ENCODE measurements at places on chromosomes 2 and 18.

- DNase-seq, result no peak
Measured at GRCh38 chr18:50507120-50507590, 52.7 kb upstream of the MAPK4 start.

GRCh38 chr18:48833701-48834412 is 116.9 kb downstream of the SMAD7 start:
- DNase-seq, result peak; percentile 70

GRCh38 chr2:168904358-168904757 is 3.3 kb downstream of the G6PC2 start:
- DNase-seq, result no peak

GRCh38 chr2:189824694-189825396 is 40.6 kb downstream of the PMS1 start:
- no peak for DNase-seq

DNA sequence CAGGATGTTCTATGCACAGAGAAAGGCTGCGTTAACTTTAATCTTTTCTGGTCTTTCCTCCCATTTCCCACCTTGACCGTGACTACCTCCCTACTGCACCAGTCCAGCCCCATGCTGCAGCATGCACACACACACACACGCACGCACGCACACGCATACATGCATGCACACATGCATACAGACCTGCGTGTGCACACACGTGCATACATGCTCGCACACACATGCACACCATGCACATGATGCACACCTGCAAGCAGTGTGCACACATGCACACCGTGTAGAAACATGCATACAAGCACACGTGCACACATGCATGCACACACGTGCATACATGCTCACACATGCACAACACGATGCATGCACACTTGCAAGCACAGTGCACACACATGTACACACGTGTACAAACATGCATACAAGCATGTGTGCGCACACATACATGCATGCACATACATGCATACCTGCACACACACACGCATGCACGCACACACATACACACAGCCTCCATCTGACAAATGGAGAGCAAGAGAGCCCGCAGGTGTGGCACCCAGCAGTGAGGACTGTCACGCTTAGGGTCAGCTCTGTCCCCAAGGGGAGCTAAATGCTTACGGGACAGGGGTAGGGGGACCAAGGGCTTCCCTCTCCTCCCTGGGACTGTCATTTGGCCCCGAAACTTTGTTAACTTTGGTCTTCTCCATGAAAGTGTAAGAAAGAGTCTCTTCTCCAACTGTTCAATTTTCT is 18.2 kb downstream of the SNORC start:
- no peak for DNase-seq

DNA sequence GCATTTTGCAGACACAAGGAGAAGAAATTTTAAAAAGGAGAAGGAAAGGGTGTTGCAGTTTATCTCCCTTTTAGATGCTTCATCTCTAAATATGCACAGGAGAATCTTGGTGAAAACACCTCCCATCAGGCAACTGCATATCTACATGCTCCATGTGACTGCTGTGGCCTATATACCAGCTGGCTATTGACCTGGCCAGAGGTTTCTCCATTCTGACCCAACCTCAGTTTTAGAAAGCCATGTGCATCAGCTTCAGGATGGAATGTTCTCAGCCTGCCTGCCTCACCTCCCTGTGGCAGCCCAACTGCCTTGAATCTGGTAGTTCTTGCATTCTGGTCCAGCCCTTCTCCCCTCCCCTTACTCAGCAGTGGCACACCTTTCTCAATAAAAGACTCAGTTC is 1958.8 kb upstream of the CELF4 start:
- DNase-seq, result no peak

DNA sequence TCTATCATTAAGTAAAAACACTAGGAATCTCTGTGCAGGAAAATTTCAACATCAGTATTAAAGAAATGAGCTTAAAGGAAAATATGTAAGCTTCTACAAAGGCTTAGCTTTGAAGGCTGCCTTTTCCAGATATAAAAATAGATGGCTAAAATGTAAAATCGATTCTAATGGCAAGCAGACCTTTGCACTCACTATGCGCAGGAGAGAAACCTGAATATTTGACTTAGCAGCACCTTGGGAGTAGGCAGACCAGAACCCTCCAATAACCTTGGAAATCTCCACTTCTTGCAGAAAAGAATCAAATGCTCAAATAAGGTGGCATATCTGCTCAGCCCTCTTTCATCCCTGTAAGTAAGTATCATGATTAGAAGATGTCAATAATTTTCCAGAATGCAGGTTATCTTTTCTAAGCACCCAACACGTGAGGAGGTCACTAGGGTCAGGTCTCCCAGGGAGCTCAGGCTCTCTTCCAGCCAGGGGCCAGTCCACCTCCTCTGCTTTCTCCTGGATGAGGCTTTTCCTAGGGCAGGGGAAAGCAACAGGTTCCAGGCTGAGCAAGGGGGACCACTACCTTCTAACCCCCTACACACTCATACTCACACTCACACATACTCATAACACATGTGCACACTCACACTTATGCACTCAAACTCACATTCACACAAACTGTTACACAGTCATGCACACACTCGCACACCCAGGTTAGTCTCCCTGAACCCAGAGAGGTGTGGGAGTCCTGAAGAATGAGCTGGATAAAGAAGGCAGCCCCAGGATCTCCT is 3.8 kb downstream of the PIEZO2 start:
- no peak for DNase-seq

DNA sequence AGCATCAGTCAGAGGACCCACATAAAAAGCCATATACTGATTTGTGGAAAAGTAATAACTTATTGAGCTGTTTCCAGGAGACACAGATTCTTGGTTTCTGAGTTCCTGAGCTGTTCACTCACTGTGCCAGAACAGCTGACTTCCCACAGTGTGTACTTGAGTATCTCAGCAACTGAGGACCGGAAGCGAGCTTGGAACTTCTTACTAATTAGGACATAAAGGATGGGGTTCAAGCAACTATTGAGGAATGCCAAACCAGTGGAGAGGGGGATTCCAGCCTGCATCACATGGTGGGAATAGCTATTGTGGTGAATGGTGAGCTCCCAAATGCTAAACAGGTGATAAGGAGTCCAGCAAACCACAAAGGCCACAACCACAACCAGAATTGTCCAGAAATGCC is 16.4 kb downstream of the EEF1B2 start:
- DNase-seq, result no peak

- no peak for DNase-seq
Measured at GRCh38 chr18:59233017-59233410, 13.1 kb downstream of the GRP start.

DNA sequence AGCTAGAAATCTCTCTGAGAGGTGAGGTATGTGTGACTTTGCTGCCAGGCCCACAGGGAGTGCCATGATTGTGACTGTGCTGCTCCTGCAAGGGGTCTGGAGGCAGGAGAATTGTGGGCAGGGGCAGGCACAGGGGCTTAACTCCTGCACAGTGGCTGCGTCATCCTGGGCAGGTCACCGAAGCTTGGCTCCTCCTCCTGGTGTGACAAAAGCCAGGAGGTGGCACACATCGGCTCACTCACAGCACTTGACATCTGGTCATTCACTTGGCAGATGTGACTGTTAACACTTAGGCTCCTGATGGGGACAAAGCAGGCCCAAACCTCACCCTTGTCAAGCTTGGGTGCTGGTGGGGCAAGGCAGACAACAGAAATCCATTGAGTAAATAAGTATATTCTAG is 36.4 kb upstream of the GLI2 start:
- DNase-seq, result no peak

GRCh38 chr2:98915751-98916358 is 20.2 kb downstream of the CRACDL start:
- DNase-seq, result no peak

- no peak for DNase-seq
Measured at GRCh38 chr18:25349131-25349925, 2.6 kb downstream of the ZNF521 start.

GRCh38 chr2:137020452-137021196 is 255.3 kb downstream of the THSD7B start:
- DNase-seq, result no peak

DNA sequence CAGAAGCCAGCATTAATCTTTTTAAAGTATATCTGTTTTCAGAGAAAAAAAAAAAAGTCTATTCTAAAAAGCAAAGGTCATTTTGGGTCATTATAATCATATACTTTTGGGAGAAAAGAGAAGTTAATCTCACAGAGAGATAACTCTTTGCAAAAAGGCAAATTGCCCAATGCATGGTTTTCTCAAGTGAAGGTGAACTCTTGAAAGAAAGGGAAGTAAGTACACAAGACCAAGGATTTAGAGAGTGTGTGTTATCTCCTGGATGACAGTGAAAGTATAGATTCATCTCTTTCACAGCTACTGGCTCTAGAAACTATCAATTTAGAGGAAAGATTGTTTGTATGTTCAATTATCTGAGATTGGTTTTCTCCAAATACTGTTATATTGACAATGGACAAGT is 151.4 kb downstream of the CD8B2 start:
- no peak for DNase-seq

- DNase-seq, result no peak
Measured at GRCh38 chr2:154198866-154199265, 327.1 kb downstream of the GALNT13 start.

DNA sequence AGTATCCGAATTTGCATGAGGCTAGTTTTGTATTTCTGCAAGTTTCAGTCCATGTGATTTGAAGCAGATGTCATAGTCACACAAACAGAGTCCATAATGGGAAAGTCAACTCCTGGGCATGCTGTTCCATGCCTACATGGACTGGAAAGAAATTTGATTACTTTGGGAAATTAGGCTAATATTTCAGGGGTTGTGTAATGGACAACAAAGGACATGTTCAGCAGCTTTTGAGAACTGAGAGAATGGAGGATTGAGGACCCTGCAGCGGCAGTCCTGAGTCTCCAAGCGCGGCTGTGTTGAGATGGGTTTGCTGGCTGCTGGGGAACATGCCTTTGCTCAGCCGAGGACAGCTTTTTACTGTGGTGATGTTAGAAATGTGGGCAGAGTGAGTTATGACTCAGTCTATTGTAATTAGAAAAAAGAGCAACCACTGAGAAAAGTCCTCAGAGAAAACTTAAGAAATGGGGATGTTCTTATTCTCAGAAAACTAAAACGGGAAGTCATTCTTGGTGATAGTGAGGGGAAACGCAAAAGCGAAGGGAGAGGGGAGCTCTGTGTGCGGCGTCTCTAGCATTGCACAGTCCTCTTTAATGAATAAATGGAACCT is 149.2 kb downstream of the FAM210A start:
- DNase-seq, result peak; percentile 62

Data from CD4-positive, alpha-beta T cell treated with Interleukin-4 for 1 hour (primary cell).